Fibroblast of lung (primary cell): ENCODE measurements at places on chromosomes 16 and 17. TPM values are rescaled to one million over a fixed set of nuclear protein-coding genes. Genes with fewer than 3 reads are reported as not detected.

DNA sequence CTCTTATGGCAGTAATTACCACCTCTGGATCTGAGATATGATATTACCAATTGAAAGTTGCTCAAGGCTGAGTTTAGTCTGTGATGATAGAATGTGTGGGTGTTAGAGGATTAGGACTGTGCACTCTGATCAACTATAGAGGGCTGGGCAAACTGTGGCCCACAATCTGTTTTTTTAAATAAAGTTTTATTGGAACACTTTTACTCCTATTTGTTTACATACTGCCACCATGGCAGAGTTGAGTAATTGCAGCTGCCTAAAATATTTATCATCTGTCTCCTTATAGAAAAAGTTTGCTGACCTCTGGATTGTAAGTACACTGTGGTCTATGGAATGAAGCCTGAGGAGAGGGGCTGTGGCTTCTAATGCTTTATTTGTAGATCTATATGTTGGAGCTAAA lies 71.5 kb upstream of the N4BP1 start:
- DNase-seq: no peak

The ZFP3 gene
- total RNA-seq: 2.1 and 3.1 TPM in 2 replicates

GRCh38 chr16:1876468-1876867 lies 4.5 kb upstream of the MEIOB start:
- DNase-seq: no peak

DNA sequence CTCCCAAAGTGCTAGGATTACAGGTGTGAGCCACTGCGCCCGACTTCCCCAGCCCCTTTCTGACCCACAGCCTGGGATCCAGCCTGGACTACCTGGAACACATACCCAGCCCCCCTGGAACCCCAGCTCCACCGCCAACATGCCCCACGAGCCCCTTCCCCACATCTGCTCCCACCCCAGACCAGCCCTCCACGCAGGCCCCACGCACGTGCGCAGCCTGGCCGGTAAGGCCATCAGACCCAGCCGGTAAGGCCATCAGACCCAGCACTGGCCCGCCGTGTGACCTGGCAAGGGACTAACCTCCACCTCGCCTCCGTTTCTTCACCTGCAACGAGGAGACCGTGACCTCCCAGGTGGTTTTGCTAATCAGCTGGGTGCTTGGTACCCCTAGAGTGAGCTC lies 46.5 kb downstream of the RPH3AL start:
- DNase-seq: no peak
